ENCODE measurements at places on chromosomes 5 and 9.

GRCh38 chr9:85053206-85053786, 383.8 kb downstream of the NTRK2 start:
- DNase-seq = no peak

DNA sequence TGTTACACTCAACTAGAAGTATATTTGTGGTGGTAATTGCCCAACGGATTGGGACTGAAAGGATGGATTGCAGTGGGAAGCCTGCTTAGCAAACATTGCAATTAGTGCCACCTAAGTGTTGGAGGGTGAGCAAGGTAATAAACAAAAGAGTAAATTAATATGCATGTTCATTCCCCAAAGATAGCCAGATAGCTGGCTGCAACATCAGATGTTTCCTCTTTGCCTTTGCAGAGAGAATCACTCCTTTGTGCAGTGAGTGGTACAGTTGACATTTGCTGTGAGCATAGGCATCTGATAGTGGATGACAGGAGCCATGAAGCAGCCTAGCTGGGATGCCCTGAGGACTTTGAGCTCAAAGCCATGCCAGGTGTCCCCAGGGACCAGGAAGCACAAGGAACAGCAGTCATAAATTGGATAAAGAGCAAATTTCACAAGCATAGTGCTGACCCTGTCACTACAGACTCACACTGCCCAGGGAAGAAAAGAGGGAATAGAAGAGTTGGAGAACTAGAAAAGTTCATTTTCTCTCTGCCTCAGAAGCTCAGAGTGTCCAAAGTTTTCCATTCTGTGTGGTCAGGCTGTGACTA, 336.1 kb upstream of the SLC30A5 start:
- no peak for DNase-seq

- DNase-seq = no peak
These were observed 40.1 kb downstream of the PRRT1B start for GRCh38 chr9:131585375-131585774.

GRCh38 chr5:116038817-116039216, 6.5 kb downstream of the ARL14EPL start:
- DNase-seq = no peak

- DNase-seq = no peak
These were observed 55.3 kb upstream of the NUDT12 start for GRCh38 chr5:103617913-103618312.

GRCh38 chr9:123972618-123973017, 39.0 kb upstream of the LHX2 start:
- no peak for DNase-seq

- DNase-seq = no peak
These were observed 897 bp downstream of the AHRR start for GRCh38 chr5:322281-322941.

GRCh38 chr9:78958892-78959291, 612.9 kb upstream of the TLE4 start:
- DNase-seq = no peak

DNA sequence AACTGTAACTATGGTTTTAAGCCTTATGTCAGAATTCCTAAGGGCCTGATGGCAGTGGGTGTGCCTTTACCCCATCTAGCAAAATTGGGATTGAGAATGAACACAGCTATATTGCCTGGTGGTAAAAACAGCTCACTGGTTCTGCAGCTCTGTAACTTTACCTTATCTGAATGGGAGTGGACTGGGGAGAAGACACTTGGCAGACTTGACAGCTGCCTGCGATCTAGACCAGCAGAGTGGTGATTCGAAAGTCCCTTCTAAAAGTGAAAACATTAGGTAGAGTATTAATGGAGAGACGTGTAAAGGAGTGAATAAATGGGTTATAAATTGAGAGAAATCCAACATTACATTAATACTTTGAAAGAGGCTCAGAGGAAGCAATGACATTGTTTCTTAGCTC, 289.1 kb upstream of the EDIL3 start:
- DNase-seq = no peak

GRCh38 chr9:136656183-136656738, 6.5 kb upstream of the EGFL7 start:
- no peak for DNase-seq

Data from stromal cell of bone marrow (primary cell).